Esophagus squamous epithelium (tissue), 5 donors: ENCODE measurements at places on chromosomes 12 and 14.

DNA sequence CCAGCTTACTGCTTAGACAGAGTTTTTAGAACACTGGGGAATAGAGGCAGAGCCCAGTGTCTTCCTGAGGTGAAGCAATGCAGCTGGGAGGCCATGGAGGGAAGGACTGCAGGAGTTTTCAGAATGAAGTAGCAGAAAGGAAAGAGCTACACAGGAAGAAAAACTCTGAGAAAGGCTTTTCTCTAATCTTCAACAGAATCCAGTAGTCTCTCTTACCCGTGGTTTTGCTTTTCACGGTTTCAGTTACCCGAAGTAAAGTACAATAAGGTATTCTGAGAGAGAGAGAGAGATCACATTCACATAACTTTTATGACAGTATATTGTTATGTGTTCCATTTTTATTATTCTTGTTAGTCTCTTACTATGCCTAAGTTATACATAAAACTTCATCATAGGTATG lies 761.6 kb downstream of the BCL11B start:
- H3K27ac ChIP-seq, result no peak overlapping the region
- DNase-seq, result no peak
- no peaks in the 10 kb centered on the region for H3K27me3 ChIP-seq
- no peaks in the 10 kb centered on the region for H3K36me3 ChIP-seq

- no peaks in the 10 kb centered on the region for H3K27me3 ChIP-seq
- no peaks in the 10 kb centered on the region for H3K36me3 ChIP-seq
- no peak for DNase-seq
- H3K4me3 ChIP-seq, result no peak overlapping the region
- no peak overlapping the region for H3K27ac ChIP-seq
- H3K4me1 ChIP-seq, result no peaks in the 10 kb centered on the region
Observed at GRCh38 chr12:46049665-46050064, 59.3 kb upstream of the SCAF11 start.

GRCh38 chr12:4743046-4743445 lies 22.8 kb downstream of the GALNT8 start:
- no peaks in the 10 kb centered on the region for H3K36me3 ChIP-seq
- no peaks in the 10 kb centered on the region for H3K4me1 ChIP-seq
- no peaks in the 10 kb centered on the region for H3K27me3 ChIP-seq
- H3K4me3 ChIP-seq, result no peak overlapping the region

DNA sequence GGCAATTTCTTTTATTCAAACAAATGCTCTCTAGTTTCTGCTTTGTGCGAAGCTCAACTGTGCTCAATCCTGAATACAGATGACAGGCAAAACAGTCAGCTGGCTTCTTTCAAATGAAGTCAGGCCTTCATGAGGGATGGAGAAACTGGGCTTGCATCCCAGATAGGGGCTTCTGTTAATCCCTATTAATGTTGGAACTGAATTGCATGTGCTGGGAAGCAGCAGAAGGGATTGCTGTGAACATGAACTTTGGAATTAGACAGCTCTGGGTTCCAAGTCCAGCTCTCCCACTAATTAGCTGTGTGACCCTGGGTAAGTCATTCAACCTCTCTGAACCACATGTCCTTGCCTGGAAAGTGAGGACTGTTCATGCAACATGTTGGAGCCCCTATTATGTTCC lies 21.1 kb upstream of the CORO1C start:
- H3K4me3 ChIP-seq, result no peak overlapping the region
- no peaks in the 10 kb centered on the region for H3K36me3 ChIP-seq
- H3K27ac ChIP-seq, result peak overlapping the region; percentile 62
- no peak for DNase-seq

DNA sequence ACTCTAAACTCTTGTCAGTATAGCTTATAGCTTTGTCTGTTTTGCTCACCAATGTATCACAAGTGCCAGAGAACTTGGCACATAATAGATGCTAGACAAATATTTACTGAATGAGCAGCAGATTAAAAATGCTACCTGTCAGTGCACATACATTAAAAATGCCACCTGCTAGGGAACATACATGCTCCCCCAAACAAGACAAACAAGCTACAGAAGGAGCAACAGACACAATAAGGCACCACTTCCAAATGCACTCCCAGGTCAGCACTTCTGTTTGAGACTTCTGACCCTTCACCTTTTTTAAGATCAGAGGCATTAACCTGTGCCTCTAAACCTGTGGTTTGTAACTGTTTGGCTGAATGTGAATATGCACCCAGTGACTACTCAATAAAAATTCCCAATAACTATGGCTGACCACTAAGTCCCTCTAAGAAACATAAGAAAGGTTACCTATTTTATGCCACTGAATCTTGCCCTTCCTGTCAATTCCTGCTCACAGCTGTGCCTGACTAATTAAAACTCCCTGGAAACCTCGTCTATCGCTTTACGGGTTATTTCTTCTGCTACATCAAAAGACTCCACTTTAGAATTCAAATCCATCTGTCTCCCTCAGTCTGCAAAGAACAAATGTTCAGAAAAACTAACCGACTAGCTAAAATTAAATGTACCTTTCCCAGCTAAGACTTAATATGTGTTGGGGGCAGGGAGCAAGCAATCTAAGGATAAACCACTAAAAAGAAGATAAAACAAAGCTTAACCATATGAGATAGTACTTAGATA lies 41.0 kb downstream of the HECTD4 start:
- no peaks in the 10 kb centered on the region for H3K27me3 ChIP-seq
- no peak overlapping the region for H3K4me3 ChIP-seq
- DNase-seq, result no peak
- H3K36me3 ChIP-seq, result peaks cover 7% of the 10 kb centered on the region
- H3K27ac ChIP-seq, result peak overlapping the region; percentile 26
- peaks cover 49% of the 10 kb centered on the region for H3K4me1 ChIP-seq

GRCh38 chr12:110578694-110579534 lies 4.2 kb downstream of the PPTC7 start:
- H3K4me1 ChIP-seq, result peaks cover 86% of the 10 kb centered on the region
- no peaks in the 10 kb centered on the region for H3K27me3 ChIP-seq
- H3K27ac ChIP-seq, result peak overlapping the region; percentile 91
- no peaks in the 10 kb centered on the region for H3K36me3 ChIP-seq

DNA sequence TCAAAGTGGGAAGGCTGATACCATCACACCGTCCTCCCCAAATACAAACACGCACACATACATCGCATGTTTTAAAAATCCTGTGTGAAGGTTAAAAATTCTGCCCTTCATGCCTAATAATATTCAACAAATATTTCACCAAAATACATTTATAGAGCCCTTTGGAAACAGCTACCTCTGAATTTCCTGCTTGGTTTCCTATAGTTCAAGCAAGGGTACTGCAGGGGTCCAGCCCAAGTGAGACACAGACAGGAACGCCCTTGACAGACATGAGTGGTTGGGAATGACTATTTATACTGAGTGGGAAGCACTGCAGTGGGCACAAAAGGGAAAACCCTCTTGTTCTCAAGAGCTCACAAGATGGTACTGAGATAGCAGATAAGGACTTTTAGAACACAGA lies 51.0 kb downstream of the ST8SIA1 start:
- H3K27ac ChIP-seq, result no peak overlapping the region
- no peaks in the 10 kb centered on the region for H3K27me3 ChIP-seq
- no peak overlapping the region for H3K4me3 ChIP-seq

DNA sequence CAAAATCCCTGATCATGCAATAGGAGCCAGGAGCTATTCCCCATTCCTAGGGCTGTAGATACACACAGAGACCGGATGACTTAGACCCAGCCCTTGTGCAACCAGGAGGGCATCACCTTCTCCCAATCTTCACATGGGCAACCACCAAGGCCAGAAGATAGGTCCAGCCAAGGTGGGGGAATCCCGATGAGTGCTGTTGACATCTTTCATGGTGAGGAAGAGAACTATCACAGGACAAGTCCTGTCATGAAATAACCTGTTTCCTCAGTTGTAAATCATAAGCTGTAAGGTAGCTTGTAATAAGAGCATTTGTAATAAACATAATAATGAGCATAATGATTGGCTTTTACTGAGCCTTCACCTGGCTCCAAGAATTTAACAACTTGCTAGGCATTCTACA lies 89.5 kb downstream of the GCH1 start:
- no peaks in the 10 kb centered on the region for H3K27me3 ChIP-seq
- DNase-seq, result no peak
- H3K36me3 ChIP-seq, result no peaks in the 10 kb centered on the region
- H3K27ac ChIP-seq, result no peak overlapping the region
- H3K4me3 ChIP-seq, result no peak overlapping the region

DNA sequence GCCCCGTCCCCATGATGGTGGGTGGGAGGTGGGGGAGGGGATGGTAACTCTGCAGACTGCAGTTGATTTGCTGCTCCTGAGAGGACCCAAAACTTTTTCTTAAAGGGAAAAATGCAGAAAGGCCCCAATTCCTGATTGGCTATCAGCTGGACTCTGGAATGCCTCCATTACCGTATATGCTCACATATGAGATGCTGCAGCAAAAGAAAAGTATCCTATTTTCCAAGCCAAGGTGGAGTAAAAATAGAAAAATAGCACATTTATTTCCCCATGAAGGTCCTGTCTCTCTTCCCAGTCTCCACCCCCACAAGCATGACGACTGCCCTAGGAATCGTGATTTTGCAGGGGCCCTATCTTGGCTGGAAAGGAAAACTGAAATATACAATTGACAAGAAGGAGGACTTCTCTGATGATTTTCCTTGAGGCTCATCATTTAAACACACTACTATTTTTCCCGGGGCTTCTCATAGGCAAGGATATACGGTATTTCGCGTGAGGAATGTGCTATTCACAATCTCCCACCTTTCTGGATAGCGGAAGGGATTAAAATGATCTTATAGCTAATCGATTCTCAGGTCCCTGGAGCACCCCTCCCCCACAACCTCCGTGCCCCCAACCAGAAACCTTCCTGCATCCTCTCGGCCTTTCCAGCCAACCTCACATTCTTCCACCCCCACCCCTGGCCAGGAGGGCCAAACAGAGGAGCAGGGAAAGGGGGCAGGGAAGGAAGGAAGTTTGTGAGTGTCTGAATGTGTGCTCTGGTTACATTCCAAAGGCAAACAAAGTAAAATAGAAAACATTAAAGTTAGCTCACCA lies 138.9 kb upstream of the CCND2 start:
- no peak overlapping the region for H3K27ac ChIP-seq
- no peak for DNase-seq
- H3K27me3 ChIP-seq, result no peaks in the 10 kb centered on the region
- no peaks in the 10 kb centered on the region for H3K36me3 ChIP-seq
